Peyer's patch (tissue), 4 donors: ENCODE measurements at places on chromosomes 6 and 20. TPM values are rescaled to one million over a fixed set of nuclear protein-coding genes. Genes with fewer than 3 reads are reported as not detected.

DNA sequence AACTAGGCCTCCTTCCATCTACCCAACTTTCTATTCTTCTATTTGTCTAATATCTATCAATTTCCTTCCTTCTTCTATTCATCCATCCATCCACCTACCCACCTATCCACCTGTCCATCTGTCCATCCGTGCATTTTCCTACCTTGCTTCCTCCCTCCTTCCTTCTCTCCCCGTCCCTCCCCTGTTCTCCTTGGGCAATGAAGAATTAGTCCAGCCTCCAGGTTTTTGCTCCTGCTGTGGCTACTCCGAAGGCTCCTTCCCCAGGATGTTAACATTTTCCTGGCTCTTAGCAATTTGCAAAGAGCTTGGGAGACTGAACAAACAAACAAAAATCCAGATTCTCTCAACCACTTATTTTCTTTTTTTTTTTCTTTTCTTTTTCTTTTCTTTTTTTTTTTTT lies 81.6 kb downstream of the KCNB1 start:
- DNase-seq, result no peak
- H3K4me3 ChIP-seq, result no peak overlapping the region
- H3K27me3 ChIP-seq, result no peaks in the 10 kb centered on the region
- H3K27ac ChIP-seq, result peak overlapping the region; percentile 41

DNA sequence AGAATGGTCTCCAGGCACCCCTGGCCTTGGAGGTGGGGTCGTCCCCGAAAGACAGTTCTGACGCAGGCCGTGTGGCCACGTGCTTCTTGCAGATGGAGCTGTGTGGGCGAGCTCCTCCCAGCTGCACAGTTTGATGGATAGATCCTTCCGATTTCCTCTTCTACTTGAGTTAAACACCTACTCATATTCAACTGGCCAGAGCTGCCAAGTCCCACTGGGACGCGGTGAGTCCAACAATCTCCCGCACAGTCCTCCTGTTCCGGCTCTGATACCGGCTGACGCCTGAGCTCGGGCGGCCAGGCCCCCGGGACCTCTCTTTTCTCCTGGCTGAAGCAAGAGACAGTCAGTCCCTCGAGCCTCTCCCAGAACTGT lies 57.9 kb upstream of the DACT2 start:
- no peak overlapping the region for H3K4me3 ChIP-seq
- H3K27ac ChIP-seq, result no peak overlapping the region
- no peaks in the 10 kb centered on the region for H3K36me3 ChIP-seq
- no peak for DNase-seq
- no peaks in the 10 kb centered on the region for H3K4me1 ChIP-seq

GRCh38 chr6:128918886-128919285 lies 35.9 kb downstream of the LAMA2 start:
- no peaks in the 10 kb centered on the region for H3K36me3 ChIP-seq
- no peaks in the 10 kb centered on the region for H3K27me3 ChIP-seq
- H3K27ac ChIP-seq, result no peak overlapping the region
- H3K4me3 ChIP-seq, result no peak overlapping the region

GRCh38 chr6:37618916-37619590 lies 78.6 kb downstream of the MDGA1 start:
- peaks cover 4% of the 10 kb centered on the region for H3K4me1 ChIP-seq
- H3K36me3 ChIP-seq, result no peaks in the 10 kb centered on the region
- H3K27me3 ChIP-seq, result no peaks in the 10 kb centered on the region
- no peak overlapping the region for H3K4me3 ChIP-seq

DNA sequence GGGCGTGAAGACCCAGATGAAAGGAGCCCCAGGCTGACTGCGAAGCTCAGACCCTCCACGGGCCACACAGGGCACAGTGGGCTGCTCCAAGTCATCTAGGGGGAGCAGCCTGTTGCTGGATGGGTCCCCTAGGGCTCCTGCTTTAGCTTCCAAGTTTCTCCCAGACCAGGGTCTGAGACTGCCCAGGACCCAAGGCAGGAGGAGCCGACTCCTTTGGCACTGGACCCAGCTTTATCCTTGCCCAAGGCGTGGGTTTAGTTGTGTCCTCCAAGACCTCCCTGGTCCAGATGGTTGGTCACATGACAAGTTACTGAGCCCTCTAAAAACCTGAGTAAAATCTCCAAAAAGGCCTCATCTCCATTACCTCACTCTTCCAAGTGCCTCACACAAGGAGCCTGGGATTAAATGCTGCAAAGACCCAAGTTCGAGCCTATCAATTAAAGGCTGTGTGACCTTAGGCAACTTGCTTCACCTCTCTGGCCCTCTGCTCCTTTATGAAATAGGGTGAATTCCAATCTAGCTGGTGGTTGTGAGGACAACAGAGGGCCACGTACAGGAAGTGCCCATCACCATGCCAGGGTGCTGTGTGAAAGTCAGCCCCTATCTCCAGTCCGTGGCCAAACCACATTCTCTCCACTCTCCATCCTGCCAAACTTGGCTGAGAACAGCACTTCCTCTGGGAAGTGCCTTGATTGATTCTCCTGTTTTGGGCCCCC lies 2.5 kb downstream of the NECAB3 start:
- H3K4me3 ChIP-seq, result no peak overlapping the region
- H3K27ac ChIP-seq, result no peak overlapping the region
- no peaks in the 10 kb centered on the region for H3K27me3 ChIP-seq
- peaks cover 12% of the 10 kb centered on the region for H3K36me3 ChIP-seq

Gene PRRT1
- 4.1 TPM for total RNA-seq

Gene ADGB
- total RNA-seq, result not detected

Gene PRR18
- not detected for total RNA-seq

Gene NR2E1
- not detected for total RNA-seq
